Naive thymus-derived CD8-positive, alpha-beta T cell (primary cell): ENCODE measurements at places on chromosomes 3 and 15. TPM values are rescaled to one million over a fixed set of nuclear protein-coding genes. Genes with fewer than 3 reads are reported as not detected.

The POLQ gene
- total RNA-seq = 0.36 TPM

The OTOL1 gene
- not detected for total RNA-seq

The MEF2A gene
- 42.7 TPM for total RNA-seq

DNA sequence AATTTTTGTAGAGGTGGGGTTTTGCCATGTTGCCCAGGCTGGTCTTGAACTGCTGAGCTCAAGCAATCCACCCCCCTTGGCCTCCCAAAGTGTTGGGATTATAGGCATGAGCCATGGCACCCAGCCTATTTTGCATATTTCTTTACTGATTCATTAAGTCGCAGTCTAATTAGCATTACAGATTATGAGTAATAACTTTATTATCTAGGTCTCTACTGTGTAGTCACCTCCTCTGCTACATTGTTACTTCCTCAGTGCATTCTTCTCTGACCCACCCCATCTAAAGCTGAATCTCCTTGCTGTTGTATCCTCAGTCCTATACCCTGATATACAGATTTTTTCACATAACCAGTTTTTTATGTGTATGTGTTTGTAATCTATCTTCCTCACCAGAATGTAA lies 61.7 kb downstream of the TFDP2 start:
- no peak for DNase-seq

DNA sequence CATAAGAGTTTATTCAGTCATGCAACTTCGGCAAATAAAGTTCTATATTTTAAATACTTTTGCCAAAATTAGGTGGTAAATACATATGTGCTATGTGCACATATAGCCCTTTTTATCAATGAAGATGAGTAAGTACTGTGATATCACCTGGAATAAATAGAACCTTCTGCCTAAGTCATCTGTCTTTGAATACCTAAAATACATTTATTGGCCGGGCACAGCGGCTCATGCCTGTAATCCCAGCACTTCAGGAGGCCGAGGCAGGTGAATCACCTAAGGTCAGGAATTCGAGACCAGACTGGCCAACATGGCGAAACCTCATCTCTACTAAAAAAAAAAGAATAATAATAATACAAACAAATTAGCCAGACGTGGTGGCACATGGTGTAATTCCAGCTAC lies 73.8 kb upstream of the FLNB start:
- DNase-seq = no peak

GRCh38 chr3:60010781-60011180 lies 961.0 kb upstream of the CFAP20DC start:
- DNase-seq = peak; percentile 89

GRCh38 chr3:113717308-113717707 lies 20.9 kb upstream of the USF3 start:
- no peak for DNase-seq

- DNase-seq = no peak
Observed at GRCh38 chr3:31125413-31126020, 231.1 kb upstream of the GADL1 start.

- DNase-seq = no peak
Observed at GRCh38 chr15:73755946-73756345, 2.8 kb upstream of the INSYN1 start.

GRCh38 chr15:57122080-57122840 lies 203.8 kb downstream of the TCF12 start:
- DNase-seq = no peak
